ENCODE measurements at places on chromosomes 3 and 15. TPM values are rescaled to one million over a fixed set of nuclear protein-coding genes. Genes with fewer than 3 reads are reported as not detected.

- no peak for DNase-seq
- no peaks in the 10 kb centered on the region for H3K27me3 ChIP-seq
- no peak overlapping the region for H3K4me3 ChIP-seq
- peaks cover 8% of the 10 kb centered on the region for H3K4me1 ChIP-seq
- no peak overlapping the region for H3K27ac ChIP-seq
Measured at GRCh38 chr3:194984066-194984465, 286.9 kb downstream of the XXYLT1 start.

DNA sequence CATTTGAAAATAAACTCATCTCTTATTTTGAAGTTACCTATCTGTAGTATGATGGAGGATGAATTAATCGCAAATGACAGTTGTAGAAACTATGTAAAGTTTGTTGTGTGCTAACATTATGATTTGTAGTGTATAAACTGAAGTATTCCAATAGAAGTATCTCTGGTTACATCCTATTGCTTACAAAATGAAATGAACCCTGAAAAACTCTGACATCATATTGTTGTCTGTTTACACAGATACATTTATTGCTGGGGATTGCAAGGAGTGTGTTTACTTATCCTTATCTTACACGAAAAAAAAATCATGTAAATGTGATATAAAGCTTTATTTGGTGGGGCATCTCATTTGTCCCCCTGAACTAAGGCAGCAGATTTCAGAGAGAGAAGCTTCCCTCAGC lies 2.6 kb upstream of the ABHD10 start:
- peaks cover 16% of the 10 kb centered on the region for H3K4me1 ChIP-seq
- H3K27ac ChIP-seq: no peak overlapping the region
- H3K36me3 ChIP-seq: peaks cover 28% of the 10 kb centered on the region
- no peak overlapping the region for H3K4me3 ChIP-seq
- H3K27me3 ChIP-seq: no peaks in the 10 kb centered on the region

GRCh38 chr3:11720304-11720898 lies 76.7 kb upstream of the VGLL4 start:
- no peaks in the 10 kb centered on the region for H3K27me3 ChIP-seq
- no peak for DNase-seq
- peaks cover 19% of the 10 kb centered on the region for H3K4me1 ChIP-seq
- peak overlapping the region; percentile 96 for H3K4me3 ChIP-seq
- H3K36me3 ChIP-seq: no peaks in the 10 kb centered on the region

DNA sequence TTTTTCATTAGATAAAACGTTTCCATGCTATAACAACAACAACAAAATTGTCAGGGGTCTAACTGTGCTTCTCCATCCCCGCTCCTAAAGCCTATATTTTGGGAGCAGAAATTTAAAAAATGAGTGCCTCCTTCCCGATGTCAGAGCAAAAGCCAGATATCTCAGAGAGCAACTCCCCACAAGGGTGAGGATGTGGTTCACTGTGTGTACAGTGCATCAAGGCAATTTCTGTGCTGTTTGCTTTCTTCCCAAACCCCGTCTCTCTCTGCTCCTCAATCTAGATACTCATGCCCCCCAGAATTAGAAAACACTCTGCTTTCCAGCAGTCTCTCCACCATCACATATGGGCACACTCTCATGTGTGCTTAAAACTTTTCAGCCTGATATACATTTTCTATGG lies 76.7 kb upstream of the MBNL1 start:
- no peaks in the 10 kb centered on the region for H3K27me3 ChIP-seq
- no peak overlapping the region for H3K4me3 ChIP-seq
- peaks cover 12% of the 10 kb centered on the region for H3K4me1 ChIP-seq
- no peaks in the 10 kb centered on the region for H3K36me3 ChIP-seq

Gene CD86
- total RNA-seq: 3.9 TPM

Gene MST1R
- 6.6 TPM for total RNA-seq

- H3K27me3 ChIP-seq: no peaks in the 10 kb centered on the region
- no peaks in the 10 kb centered on the region for H3K4me1 ChIP-seq
- H3K36me3 ChIP-seq: no peaks in the 10 kb centered on the region
- DNase-seq: no peak
- no peak overlapping the region for H3K27ac ChIP-seq
Measured at GRCh38 chr15:75302318-75302717, 19.7 kb downstream of the GOLGA6D start.

Gene CCR1
- 7.5 TPM for total RNA-seq

GRCh38 chr15:22978691-22979237 lies 1.4 kb downstream of the CYFIP1 start:
- H3K36me3 ChIP-seq: no peaks in the 10 kb centered on the region
- H3K27ac ChIP-seq: peak overlapping the region; percentile 91

DNA sequence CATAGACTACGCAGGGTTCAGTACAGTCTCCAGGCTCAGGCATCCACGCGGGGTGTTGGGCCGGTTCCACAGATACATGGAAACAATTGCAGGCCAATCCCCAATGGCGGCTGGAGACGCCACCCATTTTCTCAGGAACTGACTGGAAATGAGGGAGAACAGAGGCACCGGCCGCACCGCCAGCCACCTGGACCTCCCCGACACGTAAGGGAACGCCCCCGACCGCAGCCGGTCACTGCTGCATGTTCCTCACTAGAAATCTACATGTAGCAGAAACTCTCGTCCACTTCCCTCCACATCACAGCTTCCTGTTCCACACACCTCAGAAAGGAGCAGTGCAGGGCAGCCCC lies 29.2 kb downstream of the CYFIP1 start:
- no peak for DNase-seq
- H3K27ac ChIP-seq: peak overlapping the region; percentile 35
- H3K36me3 ChIP-seq: no peaks in the 10 kb centered on the region
- peaks cover 81% of the 10 kb centered on the region for H3K4me1 ChIP-seq
- H3K27me3 ChIP-seq: no peaks in the 10 kb centered on the region

DNA sequence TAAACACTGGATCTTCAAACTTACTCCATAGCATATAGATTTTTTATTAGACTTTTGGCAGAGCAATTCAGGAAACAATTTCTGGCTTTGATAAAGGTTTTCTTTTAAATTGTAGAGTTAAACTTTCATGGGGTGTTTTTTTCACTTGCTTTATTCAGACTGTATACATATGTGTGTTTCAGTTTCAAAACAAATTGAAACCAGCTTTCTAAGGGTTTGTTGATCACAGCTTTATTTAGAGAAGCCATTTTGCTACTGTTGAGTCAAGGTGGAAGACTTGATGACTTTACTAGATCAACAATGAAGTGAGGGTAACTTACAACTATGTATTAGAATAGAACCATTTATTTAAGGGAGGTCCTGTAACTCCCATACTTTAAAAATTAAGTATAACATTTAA lies 6.2 kb downstream of the UBE2E1 start:
- H3K27ac ChIP-seq: no peak overlapping the region
- no peaks in the 10 kb centered on the region for H3K36me3 ChIP-seq
- H3K4me3 ChIP-seq: no peak overlapping the region
- H3K4me1 ChIP-seq: peaks cover 68% of the 10 kb centered on the region

Gene PIK3CA
- total RNA-seq: 37.8 TPM

- H3K27ac ChIP-seq: peak overlapping the region; percentile 70
- peaks cover 23% of the 10 kb centered on the region for H3K4me1 ChIP-seq
- DNase-seq: no peak
- no peaks in the 10 kb centered on the region for H3K27me3 ChIP-seq
- no peak overlapping the region for H3K4me3 ChIP-seq
Measured at GRCh38 chr3:11476735-11477144, 167.0 kb downstream of the VGLL4 start.
